ENCODE measurements at places on chromosomes 2 and 18. TPM values are rescaled to one million over a fixed set of nuclear protein-coding genes. Genes with fewer than 3 reads are reported as not detected.

ANKRD62 gene
- not detected for total RNA-seq

VWA3B gene
- not detected for total RNA-seq

RFTN2 gene
- total RNA-seq = not detected

- no peak overlapping the region for H3K4me3 ChIP-seq
- H3K36me3 ChIP-seq = no peaks in the 10 kb centered on the region
- H3K27me3 ChIP-seq = no peaks in the 10 kb centered on the region
- H3K4me1 ChIP-seq = no peaks in the 10 kb centered on the region
- no peak overlapping the region for H3K27ac ChIP-seq
- no peak for DNase-seq
These were observed 228.7 kb downstream of the TXNL1 start for GRCh38 chr18:56409736-56410135.

- H3K4me1 ChIP-seq = peaks cover 16% of the 10 kb centered on the region
- no peaks in the 10 kb centered on the region for H3K27me3 ChIP-seq
- no peak overlapping the region for H3K27ac ChIP-seq
- DNase-seq = no peak
- peaks cover 50% of the 10 kb centered on the region for H3K36me3 ChIP-seq
These were observed 24.5 kb downstream of the TYMS start for GRCh38 chr18:681985-682384.
